ENCODE measurements at places on chromosomes 16 and 17.

GRCh38 chr16:68283801-68284598 is 19.7 kb downstream of the SLC7A6 start:
- no peak for DNase-seq

GRCh38 chr16:87048730-87049115 is 268.5 kb downstream of the C16orf95 start:
- DNase-seq: no peak

GRCh38 chr17:652314-652713 is 62.3 kb downstream of the VPS53 start:
- DNase-seq: no peak

- DNase-seq: no peak
These were observed 26.3 kb downstream of the ERN1 start for GRCh38 chr17:64103391-64104364.

DNA sequence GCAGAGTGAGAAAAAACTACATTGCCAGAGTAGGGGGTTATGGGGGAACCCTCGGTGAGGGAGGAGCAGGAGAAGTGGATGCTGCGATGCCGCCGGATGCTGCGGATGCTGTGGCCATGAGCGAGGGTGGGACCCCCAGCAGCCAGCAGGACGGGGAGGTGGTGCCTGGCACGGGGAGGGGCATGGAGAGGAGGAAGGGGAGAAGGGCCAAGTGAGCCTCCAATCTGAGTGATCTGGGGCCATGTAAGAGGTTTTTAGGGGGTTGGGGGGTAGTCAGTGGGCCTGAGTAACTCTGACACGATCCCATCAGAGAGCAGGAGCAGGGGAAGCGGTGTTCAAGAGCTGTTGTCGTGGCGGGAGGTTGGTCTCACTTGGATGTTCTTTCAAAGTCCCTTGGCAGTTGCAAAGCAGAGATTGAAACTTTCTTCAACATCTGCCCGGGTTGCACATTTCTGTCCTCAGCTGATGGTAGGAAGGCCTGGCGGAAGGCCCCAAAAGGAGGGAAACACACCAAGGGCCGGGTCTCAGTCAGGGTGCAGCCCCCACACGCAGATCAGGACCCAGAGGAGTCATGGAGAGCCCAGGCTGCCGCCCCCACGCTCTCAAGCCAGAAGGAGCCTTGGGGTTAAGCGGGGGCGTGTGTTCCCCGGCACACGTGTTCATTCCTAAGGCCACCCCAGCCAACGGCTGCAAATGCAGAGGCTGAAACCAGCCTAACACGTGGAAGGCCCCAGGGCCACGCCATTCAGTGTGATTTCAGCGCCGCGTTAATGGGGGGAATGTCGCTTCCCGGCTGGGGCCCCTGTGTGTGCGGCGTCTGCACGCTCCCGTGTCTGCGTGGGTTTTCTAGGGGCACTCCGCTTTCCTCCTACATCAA is 81.7 kb downstream of the ZDHHC7 start:
- no peak for DNase-seq
